ENCODE measurements at places on chromosomes 13 and 19.

DNA sequence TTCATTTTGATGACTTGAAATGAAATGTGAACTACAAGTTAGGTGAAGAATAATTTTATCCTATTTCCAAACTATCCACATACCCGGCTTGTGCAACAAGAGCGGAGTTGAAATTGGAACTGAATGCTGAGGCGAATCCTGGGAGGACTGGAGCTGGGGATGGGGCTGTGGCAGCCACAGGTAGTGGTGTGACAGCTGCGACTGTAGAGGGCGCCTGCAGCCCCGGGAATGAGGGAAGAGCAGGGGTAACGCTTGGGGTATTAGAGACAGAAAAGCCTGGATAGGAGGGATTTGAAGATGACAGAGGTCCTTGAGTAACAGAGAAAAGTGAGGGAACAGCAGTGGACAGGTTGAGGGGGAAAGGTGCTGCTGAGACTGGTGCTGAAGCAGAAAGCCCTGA, 22.0 kb upstream of the STOML3 start:
- no peak for DNase-seq

DNA sequence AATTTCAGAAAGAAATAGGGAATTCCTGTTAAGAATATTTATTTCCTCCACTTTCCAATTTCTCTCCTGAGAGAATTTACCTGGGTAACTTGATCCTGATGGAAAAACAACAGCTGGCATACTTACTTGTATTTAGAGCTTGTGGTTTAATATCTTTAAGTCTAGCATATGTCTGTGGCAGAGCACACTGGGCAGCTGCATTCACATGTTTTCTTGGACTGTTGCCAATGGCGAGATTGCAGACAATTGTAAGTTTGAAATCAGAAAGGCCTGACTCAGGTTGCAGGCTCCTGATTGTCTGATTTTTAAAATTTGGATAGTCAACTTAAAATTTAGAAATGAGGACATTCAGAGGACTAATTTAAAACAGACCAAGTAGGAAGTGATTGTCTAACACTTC, 66.9 kb downstream of the NHLRC3 start:
- DNase-seq: no peak

GRCh38 chr19:2011169-2011568, 4.3 kb downstream of the BTBD2 start:
- no peak for DNase-seq

DNA sequence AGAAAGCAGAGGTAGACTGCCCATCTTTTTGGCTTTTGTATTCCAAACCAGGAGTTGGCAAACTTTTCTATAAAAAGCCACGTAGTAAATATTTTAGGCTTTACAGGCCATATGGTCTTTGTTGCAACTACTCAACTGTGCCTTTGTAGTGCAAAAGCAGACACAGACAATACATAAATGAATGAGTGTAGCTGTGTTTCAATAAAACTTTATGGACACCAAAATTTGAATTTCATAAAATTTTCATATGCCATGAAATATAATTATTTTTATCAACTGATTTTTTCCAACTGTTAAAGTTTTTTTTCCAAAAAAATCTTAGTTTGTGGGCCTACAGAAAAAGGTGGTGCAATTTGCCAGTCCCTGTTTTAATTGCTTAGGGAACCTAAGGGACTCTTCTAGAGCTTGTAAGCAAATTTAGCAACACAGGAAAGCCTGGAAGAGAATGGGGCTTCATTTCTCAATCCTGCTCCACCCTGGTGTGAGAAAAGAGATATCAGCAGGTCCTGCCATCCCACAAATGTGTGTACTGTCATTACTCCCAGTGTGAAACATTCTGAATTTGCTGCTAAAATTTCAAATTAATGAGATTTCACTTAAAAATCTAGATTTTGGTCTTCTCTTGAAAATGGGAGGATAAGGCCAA, 194.2 kb downstream of the RGCC start:
- no peak for DNase-seq

- no peak for DNase-seq
Measured at GRCh38 chr13:29716493-29716892, 121.0 kb upstream of the SLC7A1 start.

DNA sequence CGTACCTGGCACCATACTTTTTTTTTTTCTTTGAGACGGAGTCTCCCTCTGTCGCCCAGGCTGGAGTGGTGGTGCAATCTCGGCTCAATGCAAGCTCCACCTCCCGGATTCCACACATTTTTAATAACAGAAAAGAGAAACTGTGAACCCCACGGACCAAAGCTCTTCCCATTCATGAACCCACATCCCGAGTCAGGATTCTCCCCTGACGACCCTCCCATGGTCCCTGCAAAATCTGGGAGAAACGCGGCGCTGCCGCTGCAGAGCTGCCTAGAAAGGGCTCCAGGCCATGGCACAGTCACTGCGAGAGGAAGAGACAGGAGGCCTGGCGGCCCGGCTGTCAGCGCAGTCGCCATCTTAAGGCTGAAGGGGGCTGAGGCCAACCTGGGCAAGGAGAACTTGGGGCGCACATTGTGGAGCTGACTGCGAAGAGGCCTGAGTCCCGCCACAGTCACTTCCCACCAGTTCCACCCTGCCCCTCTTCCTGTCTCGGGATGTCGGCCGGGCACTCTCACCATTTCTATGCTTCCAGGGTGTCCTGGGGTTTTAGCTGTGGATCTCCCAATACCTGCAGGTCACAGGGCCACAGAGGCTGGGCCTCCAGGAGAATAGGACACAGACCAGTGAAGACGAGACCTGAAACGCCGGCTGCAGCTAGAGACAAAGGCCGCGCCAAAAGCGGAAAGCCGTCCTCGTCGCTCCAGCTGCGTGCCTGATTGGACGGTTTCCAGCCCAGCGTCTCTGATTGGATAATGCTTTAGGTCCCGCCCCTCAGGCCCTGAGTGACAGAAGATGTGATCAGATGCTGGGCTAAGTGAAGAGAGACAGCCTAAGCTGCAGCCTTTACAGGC, 71.0 kb downstream of the ZNF486 start:
- DNase-seq: peak; percentile 94

DNA sequence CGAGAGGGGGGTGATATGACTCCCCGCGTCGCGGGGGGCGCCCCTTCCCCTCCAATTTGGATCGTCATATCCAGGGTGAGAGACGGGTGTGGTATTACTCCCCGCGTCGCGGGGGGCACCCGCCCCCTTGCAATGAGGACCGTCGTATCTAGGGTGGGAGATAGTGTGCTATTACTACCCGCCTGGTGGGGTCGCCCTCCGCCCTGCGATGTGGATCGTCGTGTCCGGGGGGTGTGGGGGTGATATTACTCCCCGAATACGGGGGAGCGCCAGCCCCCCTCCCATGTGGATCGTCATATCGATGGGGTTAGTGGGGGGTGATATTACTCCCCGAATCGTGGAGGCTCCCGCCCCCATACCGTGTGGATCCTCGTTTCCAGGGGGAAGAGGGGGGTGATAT, 29.2 kb upstream of the RGCC start:
- DNase-seq: no peak

Measured in iris pigment epithelial cell (primary cell).